ENCODE measurements at places on chromosomes 2 and 18. TPM values are rescaled to one million over a fixed set of nuclear protein-coding genes. Genes with fewer than 3 reads are reported as not detected.

- no peak for DNase-seq
Measured at GRCh38 chr18:35362531-35362930, 14.6 kb downstream of the ZNF396 start.

DNA sequence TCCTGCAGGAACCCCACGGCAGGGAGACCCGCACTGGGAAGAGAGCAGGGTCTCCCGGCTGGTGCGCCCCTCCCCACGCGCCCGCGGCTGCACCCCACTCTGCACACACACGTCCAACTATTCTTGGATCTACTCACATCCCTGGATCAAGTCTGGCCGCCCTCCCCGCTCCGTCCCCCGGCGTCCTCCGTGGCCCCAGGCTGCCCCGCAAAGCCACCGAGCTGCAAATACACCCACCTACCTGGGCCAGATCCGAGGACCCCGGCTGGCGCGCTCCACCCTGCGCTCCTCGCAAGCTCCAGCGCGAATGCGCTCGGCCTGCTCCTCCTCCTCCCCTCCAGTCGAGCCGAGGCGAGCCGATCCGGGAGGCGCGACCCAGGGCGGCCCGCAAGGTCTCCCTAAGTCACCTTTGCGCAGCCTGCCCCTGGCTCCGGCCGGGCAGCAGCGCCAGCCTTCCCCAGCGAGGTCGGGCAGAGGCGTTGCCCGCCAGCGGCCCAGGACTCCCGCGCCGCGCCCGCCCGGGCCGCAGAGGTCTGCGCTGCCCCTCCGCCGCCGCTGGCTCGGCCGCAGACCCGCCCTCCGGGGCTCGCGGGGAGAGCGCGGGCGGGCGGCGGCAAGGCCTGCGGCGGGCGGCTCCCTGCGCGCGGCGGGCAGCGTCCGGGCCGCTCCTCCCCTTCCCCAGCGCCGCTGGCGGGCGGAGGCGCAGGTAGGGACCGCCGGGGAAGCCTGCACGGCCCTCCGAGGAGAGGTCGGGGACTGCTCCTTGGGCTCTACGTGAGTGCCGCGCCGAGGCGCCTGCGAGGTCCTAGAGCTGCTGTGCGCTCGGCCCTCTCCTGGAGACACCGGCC is 126.0 kb downstream of the OSBPL1A start:
- DNase-seq: peak; percentile 66

GRCh38 chr18:8869696-8870095 is 164.3 kb downstream of the MTCL1 start:
- no peak for DNase-seq

GRCh38 chr18:54280220-54280569 is 10.9 kb downstream of the POLI start:
- no peak for DNase-seq

DNA sequence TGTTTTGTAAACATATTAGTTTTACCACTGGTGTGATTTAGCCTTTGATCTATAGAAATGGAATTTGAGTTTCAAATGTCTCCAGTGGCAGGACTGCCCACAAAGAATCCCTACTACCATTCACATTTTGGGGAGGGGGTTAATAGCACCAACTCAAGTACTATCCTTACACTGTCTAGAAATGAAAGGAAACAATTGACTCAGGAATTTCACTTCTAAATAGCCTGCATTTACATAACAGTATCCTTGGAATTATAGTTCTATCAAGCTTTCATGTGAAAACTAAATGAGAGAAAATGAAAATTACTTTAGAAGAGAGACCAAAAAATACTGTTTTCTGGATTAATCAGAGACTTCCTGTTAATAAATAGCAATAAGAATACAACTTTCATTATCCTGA is 7.5 kb upstream of the CCDC93 start:
- no peak for DNase-seq

Gene CUL3
- total RNA-seq: 78.3 TPM

DNA sequence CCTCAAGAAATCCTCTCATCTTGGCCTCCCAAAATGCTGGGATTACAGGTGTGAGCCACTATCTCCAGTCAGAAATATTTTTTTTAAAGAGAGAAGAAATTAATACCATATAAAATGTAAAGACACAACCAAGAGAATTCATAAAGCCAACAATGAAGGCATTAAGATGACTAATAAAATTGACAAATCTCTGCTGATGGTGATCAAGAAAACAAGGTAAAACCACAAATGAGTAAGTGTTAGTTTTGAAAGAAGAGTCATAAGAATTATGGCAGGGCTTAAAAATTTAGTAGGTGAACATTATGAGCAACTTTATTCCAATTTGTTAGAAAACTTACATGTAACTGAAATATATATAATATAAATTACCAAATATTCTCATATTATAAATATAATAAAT is 752.8 kb upstream of the CELF4 start:
- no peak for DNase-seq

GRCh38 chr2:41710944-41711343 is 336.9 kb upstream of the PKDCC start:
- peak; percentile 23 for DNase-seq

Gene MARCO
- not detected for total RNA-seq

Gene IL1F10
- total RNA-seq: not detected

DNA sequence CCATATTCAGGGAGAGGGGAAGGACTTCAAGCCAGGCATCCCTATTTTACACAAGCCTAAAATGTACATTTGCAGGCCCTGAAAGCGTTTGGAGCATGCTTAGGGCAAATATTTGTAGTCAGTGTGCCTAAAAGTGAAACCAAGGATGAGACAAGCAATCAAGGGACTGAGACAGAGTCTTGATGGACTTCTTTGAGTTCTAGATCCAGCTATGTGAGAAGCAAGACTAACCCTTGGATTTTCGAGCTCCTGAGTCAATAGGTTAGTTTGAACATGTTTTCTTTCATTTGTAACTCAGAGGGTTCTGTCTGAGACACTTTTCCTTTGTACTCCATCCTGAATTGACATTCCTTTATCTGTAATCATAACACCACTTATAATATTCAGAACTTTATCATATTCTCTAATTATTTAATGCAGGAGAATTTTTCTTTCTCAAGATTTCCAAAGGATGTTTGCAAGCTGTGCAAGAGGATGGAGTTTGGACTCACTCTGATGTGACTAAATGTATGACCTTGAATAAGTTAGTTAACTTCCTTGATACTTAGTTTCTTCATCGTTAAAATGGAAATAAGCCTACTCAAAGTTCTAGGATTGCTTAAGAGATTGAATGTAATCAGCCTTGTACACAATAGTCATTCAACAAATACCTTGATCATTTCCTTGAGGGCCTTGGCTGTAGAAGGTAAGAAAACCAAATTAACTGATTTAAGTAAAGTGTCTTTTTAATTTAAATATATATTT is 1237.8 kb upstream of the ZEB2 start:
- no peak for DNase-seq

- no peak for DNase-seq
Measured at GRCh38 chr2:165617741-165618481, 148.4 kb downstream of the CSRNP3 start.

Gene CGREF1
- total RNA-seq: 0.28 TPM

- DNase-seq: no peak
Measured at GRCh38 chr2:10185046-10185445, 62.5 kb downstream of the RRM2 start.

- no peak for DNase-seq
Measured at GRCh38 chr2:207397917-207398655, 131.7 kb upstream of the CREB1 start.

- no peak for DNase-seq
Measured at GRCh38 chr2:44638649-44639048, 276.9 kb downstream of the CAMKMT start.

DNA sequence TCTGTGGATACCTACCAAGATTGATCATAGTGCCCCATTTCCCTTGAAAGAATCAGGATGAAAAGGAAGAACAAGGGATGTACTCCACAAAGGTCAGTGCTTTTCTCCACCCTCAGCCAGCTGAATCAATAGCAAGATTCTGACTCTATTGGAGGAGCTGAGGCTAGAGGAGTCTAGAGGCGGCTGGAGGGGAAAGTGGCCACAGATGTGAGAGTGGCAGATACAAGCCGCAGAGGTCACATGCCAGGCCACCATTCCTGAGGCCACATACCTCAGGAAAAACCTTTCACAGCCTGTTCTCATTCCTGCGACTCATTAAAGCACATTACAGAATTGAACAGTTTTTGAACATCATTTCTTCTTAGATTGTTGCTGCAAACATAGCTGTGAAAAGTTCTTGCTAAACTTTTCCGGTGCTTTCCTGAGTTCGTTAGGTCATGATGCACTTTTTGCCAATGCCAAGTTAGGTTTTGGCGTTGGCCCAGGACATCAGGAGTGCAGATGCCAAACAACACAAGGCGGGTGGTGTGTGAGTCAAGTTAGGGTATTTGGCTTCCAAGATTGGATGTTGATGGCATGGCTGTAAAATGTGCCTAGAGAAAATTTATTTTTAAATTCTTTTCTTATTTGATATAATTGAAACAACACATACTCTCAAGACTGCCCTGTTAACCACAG is 160.7 kb upstream of the SP5 start:
- no peak for DNase-seq

GRCh38 chr2:45370369-45370768 is 240.7 kb downstream of the SRBD1 start:
- peak; percentile 53 for DNase-seq

GRCh38 chr2:239644011-239644410 is 243.2 kb upstream of the HDAC4 start:
- DNase-seq: no peak

Gene GCG
- not detected for total RNA-seq

Gene LYG1
- total RNA-seq: not detected

Gene REG3G
- not detected for total RNA-seq

Gene NEURL3
- total RNA-seq: not detected

- no peak for DNase-seq
Measured at GRCh38 chr2:25062511-25062917, 20.6 kb downstream of the EFR3B start.

DNA sequence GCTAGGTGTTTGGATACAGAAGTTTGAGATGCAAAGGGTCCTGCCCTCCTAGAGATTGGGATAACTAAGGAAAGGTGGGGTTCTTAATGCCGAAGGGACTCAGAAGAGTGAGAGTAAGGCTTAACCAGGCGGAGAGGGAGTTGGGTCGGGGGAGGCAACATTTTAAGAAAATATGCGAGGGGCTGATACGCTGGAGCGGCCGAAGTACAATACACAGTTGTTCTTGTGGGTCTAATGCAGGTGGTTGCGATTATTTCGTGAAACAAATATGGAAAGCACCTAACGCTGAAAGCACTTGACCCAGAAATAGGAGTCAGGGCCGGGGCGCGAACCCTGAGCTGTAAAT is 344 bp upstream of the MRPL33 start:
- no peak for DNase-seq

DNA sequence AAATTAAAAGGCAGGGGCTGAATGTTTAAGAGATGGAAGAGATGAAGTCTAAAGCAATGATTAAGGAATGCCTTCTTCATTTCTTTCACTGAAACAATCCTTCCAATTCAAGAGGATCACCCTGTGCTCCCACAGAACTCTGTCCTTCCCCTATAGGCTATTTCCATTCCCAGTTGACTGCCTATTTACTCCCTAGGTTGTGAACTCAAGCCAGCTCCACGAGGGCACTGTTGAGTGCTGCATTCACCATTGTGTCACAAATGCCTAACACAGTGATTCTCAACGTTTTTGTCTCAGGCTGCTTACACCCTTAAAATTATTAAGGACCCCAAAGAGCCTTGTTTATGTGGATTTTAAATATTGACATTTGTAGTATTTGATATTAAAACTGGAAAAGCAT is 112.4 kb downstream of the AOX1 start:
- no peak for DNase-seq

Gene LRRC30
- total RNA-seq: not detected

DNA sequence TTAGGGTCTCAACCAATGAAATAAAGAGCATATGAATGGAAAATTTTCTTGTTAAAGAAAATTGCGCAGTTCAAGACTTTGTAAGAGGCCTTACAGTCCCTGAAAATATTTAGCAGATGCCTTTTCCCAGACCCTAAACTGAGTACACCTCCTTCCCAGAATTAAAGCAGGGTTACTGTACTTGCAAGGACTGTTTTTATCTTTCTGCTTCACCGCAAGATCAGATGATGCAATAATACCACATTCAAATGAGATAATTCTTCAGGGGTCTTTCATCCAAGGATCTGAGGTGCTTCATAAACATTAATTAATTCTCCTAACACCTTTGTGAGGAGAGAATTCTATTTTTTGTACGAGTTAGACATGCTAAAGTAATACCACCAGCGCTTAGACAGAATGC is 1071.8 kb upstream of the PIK3C3 start:
- no peak for DNase-seq

GRCh38 chr2:11764359-11764758 is 17.9 kb downstream of the LPIN1 start:
- DNase-seq: no peak

DNA sequence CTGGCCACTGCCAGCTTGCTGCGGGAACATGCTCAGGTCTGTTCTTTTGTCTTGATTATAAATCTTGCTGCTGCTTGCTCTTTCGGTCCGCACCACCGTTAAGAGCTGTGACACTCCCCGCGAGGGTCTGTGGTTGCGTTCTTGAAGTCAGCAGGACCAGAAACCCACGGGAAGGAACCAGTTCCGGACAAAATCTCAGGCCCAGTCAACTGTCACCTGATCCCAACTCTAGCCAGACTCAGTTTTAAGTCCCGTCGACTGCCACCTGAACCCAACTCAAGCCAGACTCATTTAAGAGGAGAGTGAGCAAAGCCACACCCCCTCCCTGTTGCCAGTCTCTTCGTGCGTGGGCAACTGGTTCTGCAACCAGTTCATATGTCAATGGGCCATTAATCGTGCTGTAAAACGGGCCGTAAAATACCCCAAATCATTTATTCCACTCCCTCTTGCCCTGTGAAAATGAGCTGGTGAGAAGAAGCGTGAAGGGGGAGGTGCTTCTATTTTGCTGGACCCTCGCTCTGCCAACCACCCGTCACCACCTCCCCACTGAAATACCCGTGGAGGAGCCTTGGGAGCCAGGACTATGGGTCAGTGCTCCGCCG is 224.3 kb downstream of the NDUFA10 start:
- no peak for DNase-seq

GRCh38 chr2:102235491-102235890 is 48.7 kb downstream of the IL1RL2 start:
- peak; percentile 29 for DNase-seq

GRCh38 chr2:209146682-209147320 is 277.0 kb upstream of the MAP2 start:
- DNase-seq: no peak

- DNase-seq: peak; percentile 85
Measured at GRCh38 chr2:29115797-29116781, 874 bp downstream of the CLIP4 start.

DNA sequence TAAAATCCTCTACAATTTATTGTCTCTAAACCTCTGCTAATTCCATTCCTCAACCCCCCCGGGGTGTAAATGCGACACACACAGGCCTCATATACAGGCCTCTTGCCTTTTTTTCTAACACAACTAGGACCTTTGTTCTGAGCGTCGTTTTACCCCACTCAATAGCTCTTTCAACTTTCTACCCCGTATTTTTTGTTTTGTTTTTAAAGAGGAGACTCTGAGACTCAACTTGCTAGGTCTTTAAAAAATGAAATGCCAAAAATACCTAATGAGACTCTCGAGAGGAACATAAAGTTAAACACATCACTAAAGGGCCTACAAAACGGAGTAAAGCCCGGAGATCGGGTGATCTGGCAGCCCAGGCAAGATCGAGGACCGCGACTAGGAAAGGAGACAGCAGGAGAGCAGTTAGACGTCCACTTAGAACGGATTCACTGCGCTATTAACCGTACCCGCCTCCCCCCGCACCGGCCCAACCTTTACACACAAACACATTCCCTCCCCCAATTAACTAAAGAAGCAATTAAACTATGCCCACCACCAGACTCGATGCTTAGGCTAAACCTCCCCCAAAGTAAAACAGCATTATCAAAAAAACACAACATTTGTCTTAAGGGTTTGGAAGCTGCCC is 1.7 kb downstream of the TRIP12 start:
- DNase-seq: no peak

Gene KHK
- 0.56 TPM for total RNA-seq
